ENCODE measurements at places on chromosomes 1 and 21.

GRCh38 chr1:200963076-200963475 is 60.4 kb downstream of the KIF21B start:
- DNase-seq = no peak

DNA sequence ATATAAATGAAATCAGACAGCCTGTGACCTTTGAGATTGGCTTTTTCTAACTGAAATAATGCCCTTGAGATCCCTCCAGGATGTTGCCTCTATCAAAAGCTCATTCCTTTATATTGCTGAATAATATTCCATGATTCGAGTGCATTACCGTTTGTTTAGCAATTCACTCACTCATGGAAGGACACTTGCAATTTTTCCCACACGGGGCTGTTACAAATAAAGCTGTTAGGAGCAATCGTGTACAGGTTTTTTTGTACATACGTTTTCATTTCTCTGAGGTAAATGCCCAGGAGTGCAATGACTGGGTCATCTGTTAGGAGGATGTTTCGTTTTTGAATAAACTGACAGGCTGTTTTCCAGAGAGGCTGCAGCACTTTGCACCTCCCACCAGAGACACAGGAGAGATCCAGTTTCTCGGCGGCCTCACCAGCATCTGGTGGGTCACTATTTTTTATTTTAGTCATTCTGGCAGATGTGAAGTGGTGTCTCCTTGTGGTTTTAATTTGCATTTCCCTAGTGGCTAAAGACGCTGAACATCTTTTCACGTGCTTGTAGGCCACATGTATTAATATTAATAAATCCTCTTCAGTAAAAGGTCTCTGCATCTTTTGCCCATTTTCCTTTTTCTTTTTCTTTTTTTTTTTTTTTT is 11.0 kb downstream of the PRDM15 start:
- no peak for DNase-seq

GRCh38 chr21:38830671-38831525 is 25.2 kb downstream of the ETS2 start:
- no peak for DNase-seq

- DNase-seq = no peak
Measured at GRCh38 chr1:119743308-119743707, 25.4 kb downstream of the HMGCS2 start.

- DNase-seq = no peak
Measured at GRCh38 chr1:183126000-183126366, 60.1 kb upstream of the LAMC2 start.

All from HCT116 (cell line).